ENCODE measurements at places on chromosomes 4 and X.
A peak's percentile ranks its signal among the peaks of the same experiment; 100 is the strongest.

GRCh38 chrX:19127649-19128168 lies 5.4 kb upstream of the ADGRG2 start:
- DNase-seq = no peak

GRCh38 chr4:183830438-183830985 lies 74.6 kb upstream of the STOX2 start:
- DNase-seq = no peak

DNA sequence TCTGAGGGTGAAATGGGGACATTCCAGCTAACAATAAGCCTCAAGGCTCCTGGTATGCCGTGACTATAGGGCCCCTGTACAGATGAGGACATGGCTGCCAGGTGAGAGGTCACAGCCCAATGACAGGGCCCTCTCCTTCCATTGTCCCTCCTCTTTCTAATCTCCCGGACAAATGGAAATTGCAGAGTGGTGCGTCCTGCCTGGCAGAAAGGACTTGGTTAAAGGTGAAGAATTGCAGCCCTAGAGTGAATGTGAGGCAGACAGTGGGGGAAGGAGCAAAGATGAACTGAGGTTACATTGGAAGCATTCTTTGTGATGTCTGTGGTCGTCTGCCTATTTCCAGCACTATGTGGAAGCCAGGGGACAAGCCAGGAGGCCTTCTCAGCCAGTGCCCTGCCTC lies 6.7 kb upstream of the UCP1 start:
- no peak for DNase-seq

DNA sequence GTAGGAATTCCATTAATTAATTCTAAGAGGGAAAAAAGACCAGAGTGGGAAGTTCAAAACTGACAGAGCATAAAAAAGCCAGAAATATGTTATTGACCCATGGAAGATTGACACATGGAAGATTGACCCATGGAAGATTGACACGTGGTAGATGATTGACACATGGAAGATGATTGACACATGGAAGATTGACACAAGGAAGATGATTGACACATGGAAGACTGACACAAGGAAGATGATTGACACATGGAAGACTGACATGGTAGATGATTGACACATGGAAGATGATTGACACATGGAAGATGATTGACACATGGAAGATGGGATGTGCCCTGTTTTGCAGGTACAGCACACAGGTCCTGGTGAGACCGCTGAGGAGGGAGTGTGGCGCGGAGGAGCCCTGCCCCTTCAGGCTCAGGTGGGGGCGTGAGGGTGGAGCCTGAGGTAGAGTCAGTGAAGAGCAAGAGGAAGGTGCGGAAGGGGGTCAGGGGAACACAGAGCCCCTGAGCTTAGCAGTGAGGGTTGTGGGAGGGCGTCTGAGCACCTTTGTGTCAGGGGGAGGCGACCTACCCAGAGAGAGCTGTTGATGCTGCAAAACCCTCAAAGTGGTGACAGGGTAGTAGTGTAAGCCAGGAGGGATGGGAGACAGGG lies 15.8 kb upstream of the PDE6B start:
- DNase-seq = no peak

DNA sequence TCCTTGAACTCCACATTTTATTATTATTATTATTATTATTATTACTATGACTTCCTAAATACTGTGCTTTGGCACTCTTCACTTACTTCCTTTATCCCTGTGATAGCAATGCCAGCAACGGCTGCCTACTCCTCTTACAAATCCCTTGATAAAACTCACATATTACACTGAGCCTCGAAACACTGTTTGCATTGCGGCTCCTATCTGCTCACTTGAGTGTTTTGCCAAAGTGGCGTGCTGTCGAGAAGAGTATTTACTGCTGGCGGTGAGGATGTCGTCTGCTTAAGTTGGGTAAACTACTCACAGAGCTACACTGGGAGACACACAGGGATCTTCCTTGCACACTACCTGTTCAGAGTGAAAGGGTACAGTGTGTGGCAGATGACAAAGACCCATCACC lies 143.4 kb upstream of the VCX3A start:
- DNase-seq = peak; percentile 89

All from NCI-H1092 (cell line).